A549 treated with RU486 at 1 μM for 4 hours (cell line): ENCODE measurements at places on chromosomes 4 and X. TPM values are rescaled to one million over a fixed set of nuclear protein-coding genes. Genes with fewer than 3 reads are reported as not detected.

SPANXA1 gene
- 0.22 TPM in 1 of 5 replicates, not detected in the others for total RNA-seq

TNMD gene
- total RNA-seq = not detected in 5 replicates

GYPA gene
- not detected in 5 replicates for total RNA-seq

EDA gene
- total RNA-seq = 0.35 to 0.88 TPM (median 0.55 TPM) in 5 replicates

RAB39B gene
- 0.62 to 0.94 TPM (median 0.64 TPM) in 5 replicates for total RNA-seq

ERAS gene
- 0.13 TPM in 1 of 5 replicates, not detected in the others for total RNA-seq
